ENCODE measurements at places on chromosomes 1 and 21.

DNA sequence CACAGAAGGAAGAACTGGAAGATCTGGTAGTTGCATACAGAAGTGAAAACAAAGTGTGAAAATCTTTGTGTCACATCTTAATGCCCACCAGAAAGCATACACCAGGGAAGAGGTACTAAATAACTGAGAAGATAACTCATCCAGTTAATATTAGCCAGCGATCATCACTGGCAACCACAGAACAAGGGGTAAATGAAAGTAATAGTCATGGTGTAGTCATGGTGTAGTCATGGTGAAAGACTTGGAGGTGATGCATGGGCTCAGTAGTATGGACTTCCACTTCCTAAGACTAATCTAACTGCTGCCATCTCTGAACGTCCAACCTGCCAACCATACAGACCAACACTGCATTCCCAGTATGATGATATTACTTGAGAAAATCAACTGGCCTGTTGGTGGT lies 481.2 kb upstream of the NR5A2 start:
- no peak for DNase-seq

- DNase-seq = no peak
These were observed 827 bp downstream of the FMN2 start for GRCh38 chr1:240092301-240093119.

DNA sequence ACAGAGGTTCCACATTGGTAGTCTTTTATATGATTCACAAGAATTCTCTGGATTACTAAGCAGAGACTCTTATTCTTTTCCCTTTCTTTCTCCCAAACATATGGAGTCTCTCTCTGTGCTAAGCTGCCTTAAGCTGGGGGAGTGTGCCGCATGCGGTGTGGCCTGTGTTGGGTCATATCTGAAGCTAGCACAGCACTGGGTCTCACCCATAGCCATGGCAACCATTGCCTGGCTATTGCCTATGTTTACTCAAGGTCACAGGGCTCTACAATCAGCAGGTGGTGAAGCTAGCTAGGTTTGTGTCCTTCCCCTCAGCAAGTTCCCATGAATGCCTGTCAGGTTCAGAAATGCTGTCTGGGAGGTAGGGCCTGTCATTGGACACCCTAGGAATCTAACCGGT lies 73.6 kb upstream of the ZRANB2 start:
- DNase-seq = no peak

DNA sequence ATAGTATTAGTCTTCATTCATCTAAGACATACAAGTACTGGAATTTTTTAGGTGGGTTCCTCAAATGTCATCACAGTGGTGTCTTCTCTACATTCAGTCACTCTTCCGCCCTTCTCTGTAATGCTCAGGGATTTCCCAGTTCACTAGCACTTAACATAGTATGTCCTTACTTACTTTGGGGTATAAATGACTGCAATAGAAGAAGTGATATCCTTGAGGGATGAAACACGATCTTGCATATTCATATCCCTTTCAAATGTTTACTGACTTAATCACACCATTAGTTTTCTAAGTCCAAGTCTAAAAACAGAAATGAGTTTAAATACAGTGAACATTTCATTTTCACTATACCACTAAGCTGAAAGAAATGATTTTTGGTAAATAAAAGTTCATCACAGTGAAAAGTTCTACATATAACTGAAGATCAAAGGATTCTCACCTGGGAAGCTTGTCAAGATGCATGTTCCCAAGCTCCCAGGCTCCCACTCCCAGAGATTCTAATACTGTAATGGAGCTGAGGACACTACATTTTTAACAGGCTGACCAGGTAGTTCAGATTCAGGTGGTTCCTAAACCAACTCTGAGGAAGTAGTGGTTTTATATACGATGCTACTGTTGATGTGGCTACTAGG lies 29.7 kb downstream of the MRPL39 start:
- no peak for DNase-seq

GRCh38 chr1:6409053-6409452 lies 10.7 kb downstream of the HES2 start:
- DNase-seq = no peak
